Stimulated activated CD4-positive, alpha-beta T cell treated with anti-CD3 and anti-CD28 coated beads, Interleukin-1b, Interleukin-23, amount 100 ng/mL, for 24 hours (primary cell): ENCODE measurements at places on chromosomes 3 and 15.

DNA sequence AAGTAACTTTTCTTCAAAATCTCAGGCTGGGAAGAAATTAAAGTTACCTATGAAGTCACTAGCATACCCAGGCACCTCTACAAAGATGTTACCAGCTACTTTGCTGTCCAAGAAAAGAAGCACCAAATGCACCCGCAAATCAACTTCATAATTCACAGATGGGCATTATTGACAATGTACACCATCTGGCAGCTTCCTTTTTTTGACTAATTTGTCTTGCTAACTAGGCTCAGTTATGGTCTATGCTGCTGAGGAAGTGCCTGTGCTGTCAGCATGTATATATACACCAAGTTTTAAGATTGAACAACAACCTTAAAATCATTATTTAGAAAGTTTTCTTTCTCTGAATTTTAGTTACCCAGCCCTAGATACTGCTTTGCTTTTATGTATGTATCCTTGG lies 93.8 kb downstream of the NSUN3 start:
- no peak for DNase-seq

GRCh38 chr3:173796405-173796804 lies 398.9 kb downstream of the NLGN1 start:
- DNase-seq = no peak

DNA sequence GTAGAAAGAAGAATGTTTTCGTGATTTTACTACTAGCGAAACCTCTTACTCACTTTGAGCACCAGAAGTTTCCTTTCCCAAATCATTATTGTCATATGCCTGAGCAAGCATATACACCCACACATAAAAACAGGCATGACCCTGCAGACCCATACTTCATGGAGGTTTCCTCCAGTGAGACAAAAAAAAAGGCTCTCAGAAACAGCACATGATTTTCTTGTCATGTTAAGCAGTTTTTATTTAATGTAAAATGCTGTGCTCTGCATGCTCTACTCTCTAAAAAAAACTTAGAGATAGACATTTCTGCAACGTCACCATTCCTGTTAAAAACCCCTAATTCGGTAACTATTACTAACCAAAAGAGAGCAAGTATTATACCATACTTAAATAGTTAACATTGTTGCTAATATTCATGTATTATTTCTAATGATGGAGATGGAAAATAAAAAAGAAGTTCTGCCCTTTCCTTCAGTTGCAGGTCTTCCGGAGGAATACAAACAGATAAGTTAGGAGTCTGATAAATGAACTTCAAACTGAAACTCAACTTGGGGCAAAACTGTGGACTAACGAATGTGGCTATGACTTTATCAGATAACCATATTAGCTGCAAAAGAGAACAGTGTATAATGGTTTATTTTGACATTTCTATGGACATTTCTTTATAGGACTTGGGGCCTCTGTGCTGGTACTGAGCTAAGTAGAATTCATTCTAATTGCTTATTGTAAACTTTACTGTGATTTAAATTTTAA lies 15.9 kb downstream of the CD200R1 start:
- DNase-seq = no peak

DNA sequence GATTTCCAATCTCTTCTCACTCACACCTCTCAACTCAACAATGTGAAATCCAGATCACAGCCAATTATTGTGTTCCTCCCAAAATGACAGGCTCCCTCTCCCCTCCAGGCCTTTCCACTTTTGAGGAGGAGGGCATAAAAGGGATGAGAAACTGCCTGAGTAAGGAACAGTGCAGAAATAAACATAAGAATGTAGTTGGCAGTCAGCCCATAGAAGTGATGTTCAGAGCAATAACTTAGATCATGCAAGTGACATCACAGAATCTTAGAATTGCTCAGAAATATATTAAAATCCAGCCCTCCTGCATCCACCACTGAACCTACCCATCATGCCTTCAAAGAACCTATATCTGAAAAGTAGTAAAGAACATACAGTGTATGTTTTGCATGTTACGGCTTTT lies 299.4 kb upstream of the GADL1 start:
- DNase-seq = no peak

DNA sequence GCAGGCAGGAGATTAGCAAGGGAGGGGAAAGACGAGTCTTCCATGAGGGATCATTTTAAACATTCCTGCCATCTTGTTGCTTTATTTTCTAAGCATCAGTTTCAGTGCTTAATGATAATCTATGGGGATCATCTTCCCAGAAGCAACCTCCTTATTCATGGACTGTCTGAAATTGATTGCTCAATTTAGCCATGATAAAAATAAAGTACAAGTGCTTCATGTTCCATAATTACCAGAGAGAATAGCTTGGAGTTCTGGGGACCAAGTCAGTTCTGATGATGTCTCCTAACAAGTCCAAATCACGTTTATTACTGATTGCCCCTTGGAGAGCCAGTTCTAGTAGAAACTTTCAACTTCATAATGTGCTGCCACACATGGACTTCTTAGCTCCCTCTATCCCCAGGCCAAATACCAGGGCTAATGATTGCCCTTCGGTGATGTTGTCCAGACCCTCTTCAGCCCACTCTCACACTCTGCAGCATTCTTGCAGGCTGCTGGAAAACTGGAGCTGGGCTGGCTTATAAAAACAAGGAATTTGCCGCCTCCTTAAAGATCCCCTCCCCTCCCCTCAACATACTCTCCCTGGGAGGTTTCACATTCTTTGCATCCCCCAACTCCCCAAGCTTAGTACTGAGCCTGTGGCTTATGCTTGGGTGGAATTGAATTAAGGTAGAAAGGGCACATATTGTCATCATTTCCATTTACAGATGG lies 222.1 kb upstream of the ADAMTS9 start:
- no peak for DNase-seq
